ENCODE measurements at places on chromosomes 2 and 18.

DNA sequence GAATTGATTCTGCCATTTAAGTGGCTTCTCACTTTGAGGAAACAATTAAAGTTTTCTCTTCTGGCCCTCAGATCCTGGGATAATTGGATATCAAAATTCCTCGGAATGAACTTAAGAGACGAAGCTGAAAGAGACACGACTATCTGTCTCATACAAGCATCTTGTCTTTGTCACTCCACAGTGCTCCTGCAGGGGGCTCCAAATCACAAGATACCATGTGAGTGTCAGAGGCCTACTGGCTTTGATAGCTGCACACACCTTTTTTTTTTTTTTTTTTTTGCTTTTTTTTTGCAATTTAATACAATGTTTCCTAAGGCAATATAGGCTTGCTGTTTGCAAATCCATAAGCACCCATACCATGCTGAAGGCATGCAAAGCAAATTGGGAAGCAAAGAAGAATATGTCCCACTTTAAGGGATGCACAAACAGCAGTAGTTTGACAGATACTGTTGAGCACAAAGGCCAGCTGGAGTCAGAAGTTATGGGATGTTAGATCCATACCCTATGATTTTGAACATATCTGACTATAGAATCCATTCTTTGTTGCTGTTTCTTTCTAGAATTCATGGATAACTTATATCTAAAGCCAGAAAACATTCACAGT, 109.0 kb upstream of the CBLN2 start:
- DNase-seq, result no peak

GRCh38 chr18:59783138-59783537, 85.9 kb upstream of the CCBE1 start:
- no peak for DNase-seq

DNA sequence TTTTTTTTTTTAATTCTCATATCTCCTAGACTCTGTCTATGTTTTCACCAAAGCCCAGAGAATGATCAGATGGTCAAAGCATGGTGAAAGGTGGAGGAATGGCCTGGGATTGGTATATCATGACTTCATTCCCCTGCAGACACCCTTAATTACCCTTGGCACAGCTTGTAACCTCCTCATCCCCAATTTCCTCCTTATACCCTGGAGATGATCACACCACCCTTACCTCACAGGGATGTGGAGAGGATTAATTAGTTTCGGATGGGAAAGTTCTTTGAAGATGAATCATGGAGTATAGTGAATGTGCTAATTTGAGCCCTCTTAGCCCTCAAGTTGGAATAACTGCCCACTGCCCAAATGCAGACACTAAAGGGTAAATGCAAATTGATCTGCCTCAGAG, 138.0 kb upstream of the LYPD6 start:
- no peak for DNase-seq

DNA sequence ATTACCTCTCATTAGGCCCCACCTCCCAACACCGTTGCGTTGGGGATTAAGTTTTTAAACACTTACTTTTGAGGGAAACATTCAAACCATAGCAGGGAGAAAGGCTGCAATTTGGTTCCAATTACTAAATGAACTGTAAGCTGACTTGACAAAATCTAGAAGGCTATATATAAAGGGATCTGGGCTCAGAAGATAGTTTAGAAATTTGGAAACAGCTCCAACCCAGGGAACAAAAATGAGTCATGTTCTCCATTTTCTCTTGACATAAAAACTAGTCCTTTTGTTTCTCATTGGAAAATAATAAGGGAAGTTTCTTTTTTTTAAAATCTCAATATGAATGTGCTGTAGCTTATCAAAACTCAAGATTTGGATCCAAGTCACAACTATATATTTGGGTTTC, 17.5 kb downstream of the MOGAT1 start:
- DNase-seq, result no peak

DNA sequence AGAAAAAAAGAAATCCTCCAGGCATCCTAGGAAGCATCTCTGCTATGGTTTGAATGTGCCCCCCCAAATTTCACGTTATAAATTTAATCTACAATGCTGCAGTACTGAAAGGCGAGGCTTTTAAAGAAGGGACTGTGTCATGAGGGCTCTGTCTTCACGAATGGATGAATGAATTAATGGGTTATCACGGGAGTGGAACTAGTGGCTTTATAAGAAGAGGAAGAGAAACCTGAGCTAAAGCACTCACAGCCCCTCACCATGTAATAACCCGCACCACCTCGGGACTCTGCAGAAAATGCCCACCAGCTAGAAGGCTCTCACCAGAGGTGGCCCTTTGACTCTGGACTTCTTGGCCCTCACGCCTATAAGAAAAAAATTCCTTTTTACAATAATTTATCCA, 27.6 kb downstream of the RNU4ATAC start:
- no peak for DNase-seq

DNA sequence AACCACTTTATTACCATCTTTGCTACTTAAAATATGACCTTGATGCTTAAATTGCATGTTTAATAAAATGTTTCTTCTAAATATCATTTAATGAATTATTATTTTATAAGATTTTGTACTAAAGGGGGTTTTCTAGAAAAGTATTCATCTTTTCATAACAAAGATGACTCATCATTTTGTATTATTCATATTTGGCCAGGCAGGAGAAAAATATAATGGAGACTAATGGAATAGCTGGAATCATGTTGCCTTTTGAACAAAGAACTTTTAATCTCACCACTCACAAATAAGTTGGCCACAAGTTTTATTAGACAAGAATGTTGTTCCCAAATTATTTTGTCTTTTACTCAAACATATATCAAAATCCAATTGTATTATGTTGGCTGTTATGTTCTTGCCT, 882.4 kb downstream of the DSC3 start:
- DNase-seq, result no peak

DNA sequence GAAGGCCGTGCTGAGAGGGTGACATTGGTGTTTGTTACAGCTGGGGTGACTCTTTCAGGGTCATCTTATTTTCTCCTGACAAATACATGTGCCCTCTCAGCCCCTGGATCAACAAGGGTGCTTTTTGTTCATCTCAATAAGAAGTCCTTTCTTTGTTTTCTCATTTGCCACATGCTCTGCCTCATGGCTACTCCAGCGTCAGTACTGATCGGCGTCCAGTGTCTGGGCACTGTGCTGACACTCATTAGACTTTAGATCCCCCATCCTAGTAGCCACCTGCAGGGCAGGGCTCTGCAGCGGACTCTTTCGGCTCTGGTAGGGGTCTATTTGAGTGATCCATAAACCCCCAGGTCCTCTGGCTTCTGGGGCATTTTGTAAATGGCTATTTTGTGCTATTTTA, 38.4 kb downstream of the NPPC start:
- no peak for DNase-seq

GRCh38 chr2:177010861-177011260, 201.7 kb upstream of the HNRNPA3 start:
- DNase-seq, result no peak

DNA sequence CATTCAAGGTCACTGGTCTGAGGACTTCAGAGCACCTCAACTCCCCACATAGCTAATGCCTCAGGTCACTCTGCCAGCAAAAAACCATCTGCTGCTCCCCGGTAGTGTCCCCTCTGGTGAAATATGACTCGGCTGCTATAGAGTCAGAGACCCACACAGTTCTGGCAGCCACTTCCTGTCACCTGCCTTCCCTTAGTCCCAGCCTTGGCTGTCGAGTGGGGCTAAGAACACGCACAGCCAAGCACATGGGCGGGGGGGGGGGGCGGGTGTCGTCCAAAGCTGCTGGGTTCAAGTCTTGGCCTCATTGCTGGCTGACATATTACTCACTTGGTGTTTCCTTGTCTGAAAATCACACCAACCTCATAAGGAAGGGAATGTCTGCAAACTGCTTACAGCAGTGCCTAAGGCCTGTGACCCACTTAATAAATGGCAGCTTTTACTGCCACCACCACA, 37.5 kb downstream of the POLR1A start:
- no peak for DNase-seq

DNA sequence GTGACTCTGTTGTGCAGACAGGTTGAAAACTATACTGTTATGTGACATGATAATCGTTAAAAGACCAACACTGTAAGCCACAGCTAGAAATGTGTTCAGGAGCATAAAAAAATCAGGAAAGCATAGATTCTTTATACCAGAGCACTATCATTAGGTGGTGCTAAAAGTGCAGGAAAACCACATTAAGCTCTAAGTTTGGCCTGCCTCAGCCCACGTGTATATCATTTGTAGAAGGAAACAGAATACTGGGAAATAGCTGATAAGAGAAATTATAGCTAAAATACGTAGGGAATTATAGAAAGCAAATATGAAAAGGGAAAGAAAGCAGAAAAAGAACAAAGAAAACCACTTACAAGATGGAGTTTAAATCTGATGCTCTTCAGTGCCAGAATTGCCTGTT, 26.5 kb upstream of the C2orf74 start:
- no peak for DNase-seq

DNA sequence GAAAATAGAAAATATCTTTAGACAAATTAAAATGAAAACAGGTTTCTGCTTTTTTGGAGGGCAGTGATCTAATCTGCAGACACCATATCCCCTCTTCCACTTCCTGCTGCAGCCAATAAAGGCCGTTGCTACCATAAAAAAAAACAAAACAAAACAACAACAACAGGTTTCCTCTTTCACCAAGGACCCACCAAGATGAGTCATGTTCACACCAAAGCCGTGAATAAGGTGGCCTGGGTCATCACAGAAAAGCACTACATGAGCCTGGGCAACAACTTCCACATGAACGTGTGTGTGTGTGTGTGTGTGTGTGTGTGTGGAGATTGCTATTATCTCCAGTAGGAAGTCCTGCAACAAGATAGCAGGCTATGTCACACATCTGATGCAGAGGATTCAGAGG, 24.8 kb upstream of the TFCP2L1 start:
- DNase-seq, result no peak

DNA sequence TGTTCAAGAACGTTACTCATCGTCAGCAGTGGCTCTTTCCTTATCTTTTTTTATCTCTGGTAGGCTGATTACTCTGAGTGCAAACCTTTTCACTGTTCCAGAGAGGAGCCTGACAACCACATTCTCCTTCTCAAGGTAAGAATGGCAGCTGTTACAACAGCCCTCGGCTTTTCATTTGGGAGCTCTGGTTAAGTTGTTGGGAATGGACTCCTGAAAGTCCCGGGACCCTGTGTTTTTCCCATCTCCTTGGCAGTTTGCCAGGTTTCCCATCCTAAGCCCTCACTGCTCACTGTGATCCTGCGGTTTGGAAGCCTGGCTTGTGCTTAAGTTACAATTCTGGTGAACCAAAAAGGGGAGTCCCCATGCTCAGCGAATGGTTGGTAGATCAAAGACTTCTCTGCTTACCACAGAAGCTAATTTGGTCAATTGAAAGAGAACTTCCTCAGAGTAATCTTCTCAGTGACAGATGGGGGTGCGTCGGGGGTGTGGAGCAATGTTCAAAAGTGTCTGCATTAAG, 122.3 kb downstream of the LYPD6B start:
- peak; percentile 8 for DNase-seq

DNA sequence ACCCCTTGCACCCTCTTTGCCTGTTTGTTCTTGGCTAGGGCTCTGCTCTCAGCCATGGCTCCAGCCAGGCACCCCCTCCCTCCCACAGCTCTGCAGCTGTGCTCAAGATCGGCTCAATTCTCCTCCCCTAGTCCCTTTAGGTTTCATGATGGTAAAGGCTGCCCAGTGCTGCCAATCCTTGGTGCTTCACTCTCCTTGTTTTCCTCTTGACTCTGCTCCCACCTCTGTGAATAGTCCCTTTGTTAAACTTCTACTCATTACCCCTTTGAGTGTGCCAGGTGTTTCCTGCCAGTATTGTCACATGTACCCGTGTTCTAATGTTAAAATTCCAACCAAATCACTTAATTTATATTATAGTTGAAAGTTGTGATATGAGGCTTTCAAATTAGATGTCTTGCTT, 101.0 kb upstream of the CERS6 start:
- DNase-seq, result no peak

- no peak for DNase-seq
These were observed 1014.3 kb downstream of the CBLN2 start for GRCh38 chr18:71529703-71530303.

DNA sequence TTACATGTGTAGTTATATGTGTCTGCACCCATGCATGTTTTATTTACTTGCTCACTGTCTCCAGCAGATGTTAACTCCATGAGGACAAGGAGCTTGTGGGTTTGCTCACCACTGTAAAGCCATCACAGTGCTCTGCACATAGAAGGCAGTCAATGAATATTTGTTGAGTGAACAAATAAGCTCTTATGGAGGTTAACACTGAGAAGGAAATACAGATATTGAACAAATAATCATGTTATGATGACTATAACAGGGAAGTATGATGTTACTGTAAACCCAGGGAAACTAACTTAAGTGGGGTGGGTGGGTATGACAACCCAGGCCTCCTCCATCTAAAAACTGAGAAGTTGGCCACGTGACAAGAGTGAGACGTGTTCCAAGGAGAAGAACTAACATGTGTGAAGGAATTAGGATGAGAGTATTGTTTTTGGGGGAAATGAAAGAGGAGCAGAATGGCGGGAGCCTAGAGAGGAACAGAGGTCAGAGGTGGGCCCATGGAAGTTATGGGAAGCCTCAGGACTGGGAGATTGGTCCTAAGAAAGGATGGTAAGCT, 6.0 kb upstream of the FAM117B start:
- DNase-seq, result no peak

- DNase-seq, result no peak
These were observed 209.0 kb downstream of the MC4R start for GRCh38 chr18:60163622-60164021.

Measured in stimulated activated CD8-positive, alpha-beta memory T cell treated with anti-CD3 and anti-CD28 coated beads, Interleukin-4, amount 100 ng/mL, for 1 hour (primary cell).